ENCODE measurements at places on chromosomes 16 and 17.

- DNase-seq: no peak
Observed at GRCh38 chr17:47200325-47200664, 8.9 kb upstream of the MYL4 start.

- no peak for DNase-seq
Observed at GRCh38 chr17:45246861-45247428, 14.9 kb downstream of the SPATA32 start.

DNA sequence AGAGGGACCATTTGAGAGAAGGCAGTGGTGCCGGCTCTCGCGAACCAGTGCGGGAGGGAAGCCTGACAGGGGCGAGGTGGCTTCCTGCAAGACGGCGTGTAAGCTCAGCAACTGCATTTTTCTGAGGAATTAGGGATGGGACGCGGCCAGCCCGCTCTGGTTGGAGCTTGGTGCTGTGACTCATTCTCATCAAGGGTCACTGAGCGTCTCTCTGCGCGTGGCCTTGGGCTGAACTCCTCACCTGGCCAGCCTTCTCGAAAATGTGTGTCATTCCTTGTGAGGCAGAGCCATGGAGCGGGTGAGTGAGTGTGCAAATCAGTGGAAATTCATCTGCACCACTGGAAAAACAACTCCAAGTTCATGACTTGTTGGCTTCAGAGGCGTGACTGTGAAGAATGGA, 52.8 kb downstream of the NTN1 start:
- no peak for DNase-seq

DNA sequence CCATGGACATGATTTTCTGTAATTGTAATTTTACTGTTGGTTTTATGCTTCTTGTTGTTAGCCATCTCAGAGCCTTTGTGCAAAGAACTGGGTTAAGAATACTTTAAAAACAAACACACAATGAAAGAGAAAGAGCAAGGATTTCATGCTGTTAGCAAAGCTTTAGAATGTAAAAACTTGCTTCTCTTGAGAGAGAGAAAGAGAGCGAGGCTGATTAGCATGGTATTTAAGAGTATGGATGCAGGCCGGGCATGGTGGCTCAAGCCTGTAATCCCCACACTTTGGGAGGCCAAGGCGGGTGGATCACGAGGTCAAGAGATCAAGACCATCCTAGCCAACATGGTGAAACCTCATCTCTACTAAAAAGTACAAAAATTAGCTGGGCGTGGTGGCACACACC, 76.2 kb downstream of the MSI2 start:
- no peak for DNase-seq

DNA sequence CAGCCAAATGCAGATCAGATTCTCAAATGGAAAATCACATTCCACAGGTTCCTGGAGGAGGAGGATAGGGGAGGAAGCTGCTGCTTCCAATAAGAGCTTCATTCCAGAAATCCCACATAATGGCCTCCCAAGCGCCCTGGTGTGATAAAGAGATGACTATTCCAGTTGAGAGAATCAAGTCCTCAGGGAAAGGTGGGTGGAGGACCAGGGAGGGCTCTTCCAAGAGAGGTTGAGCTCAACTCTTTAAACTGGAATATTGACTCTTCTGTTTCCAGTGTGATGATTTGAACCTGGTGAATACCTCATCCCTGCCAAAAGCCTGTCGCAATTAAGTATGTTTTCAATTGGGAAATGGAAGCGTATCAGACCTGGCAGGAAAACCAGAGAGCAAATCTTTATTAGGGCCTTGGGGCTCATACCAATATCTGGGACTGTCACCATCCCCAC, 81.4 kb upstream of the DYNLRB2 start:
- DNase-seq: no peak

DNA sequence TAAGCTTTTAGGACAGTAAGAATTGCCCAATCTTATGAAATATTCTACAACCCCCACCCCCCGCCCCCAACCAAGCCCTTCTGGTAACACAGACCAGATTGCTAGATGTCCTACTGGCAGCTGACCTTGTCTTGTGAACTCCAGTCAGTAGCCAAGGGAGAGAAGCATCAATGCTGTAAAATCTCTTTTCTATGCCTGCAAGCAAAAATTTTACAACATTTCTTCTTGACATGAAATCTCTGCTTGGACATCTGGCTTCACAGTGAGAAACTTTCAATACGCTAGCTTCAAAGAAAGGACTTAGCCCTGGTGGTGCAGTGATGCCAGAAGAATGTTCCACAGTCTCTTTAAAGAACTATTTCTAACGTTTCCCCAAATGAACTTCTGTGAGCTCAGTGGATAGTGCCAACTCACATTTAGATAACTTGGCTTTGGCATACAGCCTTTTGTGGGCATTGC, 169.3 kb upstream of the AXIN2 start:
- DNase-seq: no peak

DNA sequence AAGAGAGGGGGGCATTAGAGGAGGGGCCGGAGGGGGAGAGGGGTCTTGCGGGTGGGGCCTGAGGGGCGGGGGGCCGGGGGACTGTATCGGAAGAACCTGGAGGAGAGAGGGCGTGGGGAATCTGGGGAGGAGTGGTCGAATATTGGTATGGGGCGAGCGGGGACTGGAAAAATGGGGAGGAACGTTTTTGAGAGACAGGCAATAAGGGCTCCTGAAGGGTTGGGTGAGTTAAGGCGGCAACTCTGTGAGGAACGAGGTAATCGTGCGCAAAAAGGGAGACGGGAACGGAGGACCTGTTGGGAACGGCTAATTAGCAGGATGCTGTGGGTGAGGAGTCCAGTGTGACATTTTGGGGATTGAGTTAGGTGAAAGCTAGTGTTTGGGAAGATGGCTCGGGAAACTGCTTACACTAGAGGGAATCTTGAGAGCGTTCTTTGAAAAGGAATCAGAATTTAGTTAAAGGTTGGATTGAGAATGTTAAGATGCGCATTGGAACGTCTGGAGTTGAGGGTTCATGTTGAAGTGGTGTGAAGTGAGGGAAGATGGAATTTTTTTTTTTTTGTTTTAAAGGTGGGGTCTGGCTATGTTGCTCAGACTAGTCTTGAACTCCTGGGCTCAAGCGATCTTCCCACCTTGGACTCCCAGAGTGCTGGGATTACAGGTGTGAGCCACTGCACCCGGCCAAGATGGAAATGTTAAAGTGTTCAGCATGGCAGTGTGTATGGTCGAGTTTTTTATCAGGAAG, 662 bp downstream of the WIPF2 start:
- no peak for DNase-seq

DNA sequence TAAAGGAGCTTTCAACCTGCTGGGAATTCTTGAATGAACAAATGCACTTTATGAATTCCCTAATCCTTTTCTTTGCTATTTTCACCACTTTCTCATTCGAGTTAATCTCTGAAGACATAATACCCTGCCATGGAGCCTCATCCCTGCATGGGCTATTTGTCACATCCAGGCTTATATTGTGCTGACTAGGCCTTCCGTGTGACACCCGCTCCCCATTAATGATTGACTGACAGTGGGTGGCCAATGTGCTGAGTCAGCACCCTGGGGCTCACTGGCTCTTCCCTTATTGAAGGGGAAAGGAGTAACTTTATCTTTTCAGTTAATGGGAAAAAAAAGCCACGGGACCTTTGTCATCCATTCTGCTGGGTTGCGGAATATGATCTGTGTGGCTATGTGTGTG, 1024.8 kb upstream of the EEF2KMT start:
- no peak for DNase-seq

DNA sequence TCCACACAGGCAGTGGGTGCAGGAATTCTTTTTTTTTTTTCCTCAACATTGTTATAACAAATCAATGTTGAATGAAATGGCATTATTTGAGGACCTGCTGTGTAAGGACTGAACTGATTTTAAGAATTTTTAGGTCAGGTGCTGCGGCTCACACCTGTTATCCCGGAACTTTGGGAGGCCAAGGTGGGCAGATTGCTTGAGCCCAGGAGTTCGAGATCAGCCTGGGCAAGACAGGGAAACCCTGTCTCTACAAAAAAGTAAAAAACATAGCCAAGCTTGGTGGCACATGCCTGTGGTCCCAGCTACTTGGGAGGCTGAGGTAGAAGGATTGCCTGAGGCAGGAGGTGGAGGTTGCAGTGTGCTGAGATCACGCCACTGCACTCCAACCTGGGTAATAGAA, 12.4 kb downstream of the MPRIP start:
- DNase-seq: no peak

DNA sequence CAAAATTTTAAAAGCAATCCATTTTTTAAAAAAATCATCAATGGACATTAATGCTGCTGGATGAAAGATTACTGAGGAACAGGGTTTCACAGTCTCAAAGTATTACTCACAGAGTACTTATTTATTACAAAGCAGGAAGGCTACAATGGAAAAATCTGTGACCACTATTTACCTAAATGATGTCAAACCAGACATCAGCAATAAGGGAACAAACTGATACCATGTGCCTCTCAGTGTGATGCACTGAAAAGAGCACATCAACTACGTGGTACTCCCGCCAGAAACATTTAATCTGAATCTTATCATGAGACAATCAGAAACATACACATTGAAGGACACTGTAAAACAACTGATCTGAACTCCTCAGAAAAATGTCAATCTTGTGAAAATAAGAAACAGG, 124.2 kb downstream of the PARN start:
- DNase-seq: no peak

GRCh38 chr17:61161615-61162134, 238.0 kb upstream of the TBX2 start:
- no peak for DNase-seq

DNA sequence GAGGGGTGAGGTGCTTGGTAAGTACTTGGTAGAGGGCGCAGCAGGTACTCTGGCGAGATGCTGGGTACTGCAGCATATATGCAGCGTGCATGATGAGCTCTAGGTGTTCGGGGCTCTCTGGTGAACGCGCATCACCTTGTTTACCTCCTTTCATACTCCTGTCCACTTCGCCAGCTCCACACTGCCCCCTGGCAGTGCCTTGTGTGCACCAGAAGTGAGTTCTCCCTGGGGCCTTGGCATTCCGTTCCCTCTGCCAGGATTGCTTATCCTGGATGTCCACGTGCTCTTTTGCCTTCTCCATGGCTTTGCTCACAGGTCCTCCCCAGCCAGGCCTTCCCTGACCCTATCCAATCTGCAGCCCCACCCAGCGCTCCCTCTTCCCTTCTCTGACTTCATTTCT, 154.2 kb downstream of the MRM1 start:
- DNase-seq: no peak
